ENCODE measurements at places on chromosomes 12 and 14.

- DNase-seq, result no peak
Observed at GRCh38 chr14:49960453-49960852, 67.6 kb downstream of the ARF6 start.

DNA sequence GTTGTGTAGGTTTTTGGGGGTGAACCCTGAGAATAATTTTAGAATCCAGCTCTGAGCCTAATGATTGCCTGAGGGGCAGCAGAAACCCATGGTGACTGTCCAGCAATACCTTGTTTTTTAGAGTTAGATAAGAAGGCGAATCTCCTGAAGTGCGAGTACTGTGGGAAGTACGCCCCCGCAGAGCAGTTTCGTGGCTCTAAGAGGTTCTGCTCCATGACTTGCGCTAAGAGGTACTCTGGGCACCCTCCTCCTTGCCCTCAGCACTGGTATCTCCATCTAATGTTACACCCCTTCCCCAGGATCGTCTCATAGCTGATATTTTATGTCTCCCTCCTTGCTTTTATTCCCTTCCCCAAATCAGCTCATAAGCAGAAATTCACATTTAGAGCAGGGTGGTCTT lies 12.7 kb downstream of the M6PR start:
- no peak for DNase-seq

- no peak for DNase-seq
Observed at GRCh38 chr12:132410296-132410625, 79.7 kb upstream of the FBRSL1 start.

GRCh38 chr12:51320695-51321320 lies 3.2 kb downstream of the BIN2 start:
- no peak for DNase-seq

GRCh38 chr14:22122829-22123560 lies 449.4 kb upstream of the OR4E1 start:
- DNase-seq, result no peak

DNA sequence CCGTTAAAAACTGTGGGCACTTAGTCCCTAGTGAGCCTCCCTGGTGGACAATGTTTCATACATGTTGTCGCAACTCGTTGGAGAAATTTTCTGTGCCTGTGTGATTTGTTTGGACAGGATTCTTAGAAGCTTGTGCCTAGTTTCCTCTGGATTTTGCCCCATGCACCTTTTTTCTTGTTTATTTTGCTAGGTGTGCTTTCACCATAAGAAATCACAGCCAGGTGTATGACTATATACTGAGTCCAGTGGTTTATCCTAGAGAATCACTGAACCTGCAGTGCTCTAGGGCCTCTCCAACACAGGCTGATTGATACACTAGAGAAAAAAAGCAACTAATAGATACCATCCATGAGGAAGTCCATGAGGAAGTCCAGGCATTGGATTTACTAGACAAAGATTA lies 33.1 kb upstream of the OASL start:
- DNase-seq, result no peak

Measured in M059J (cell line).